ENCODE measurements at places on chromosomes 11 and 22. TPM values are rescaled to one million over a fixed set of nuclear protein-coding genes. Genes with fewer than 3 reads are reported as not detected.
A peak's percentile ranks its signal among the peaks of the same experiment; 100 is the strongest.

DNA sequence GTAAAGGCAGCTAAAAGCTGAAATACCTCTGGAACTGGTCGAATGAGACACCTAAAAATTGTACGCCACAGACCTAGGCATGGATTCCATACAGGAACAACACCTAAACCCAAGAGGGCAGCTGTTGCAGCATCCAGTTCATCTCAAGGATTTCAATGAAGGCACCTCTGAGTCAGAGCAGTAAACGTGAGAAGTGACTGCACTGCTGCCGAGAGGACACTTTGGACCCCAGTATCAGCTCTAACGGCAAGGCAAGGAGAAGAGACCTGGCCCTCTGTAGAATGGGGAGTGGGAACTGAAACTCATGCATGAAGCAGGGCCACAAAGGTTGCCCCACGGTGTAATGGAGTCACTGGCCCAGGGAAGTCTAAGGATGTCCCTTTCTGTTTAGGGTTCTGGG is 23.9 kb downstream of the MAP6 start:
- DNase-seq, result no peak

- DNase-seq, result no peak
Measured at GRCh38 chr11:119115484-119116234, 5.7 kb upstream of the HINFP start.

DNA sequence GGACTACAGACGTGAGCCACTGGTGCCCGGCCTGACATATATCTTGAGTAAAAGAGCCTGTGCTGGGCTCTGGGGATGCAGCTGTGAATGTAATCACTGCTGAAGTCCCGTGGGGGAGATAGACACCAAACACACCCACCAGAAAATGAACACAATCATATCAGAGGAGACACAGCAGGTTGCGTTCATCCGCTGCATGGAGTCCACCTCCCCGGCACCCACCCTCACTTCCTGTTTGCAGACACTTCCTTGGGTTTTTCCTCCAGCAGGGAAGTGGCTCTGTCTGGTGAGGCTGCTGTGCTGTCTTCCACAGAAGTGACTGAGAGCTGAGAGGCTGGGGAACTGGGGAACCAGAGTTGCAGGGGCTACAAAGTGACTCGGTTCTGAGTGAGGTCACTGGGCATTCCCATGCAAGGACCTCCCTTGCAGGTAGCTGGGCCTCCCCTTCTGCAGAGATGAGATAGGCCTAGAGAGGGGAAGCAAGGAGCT is 7.2 kb downstream of the MICALL1 start:
- DNase-seq, result no peak

DNA sequence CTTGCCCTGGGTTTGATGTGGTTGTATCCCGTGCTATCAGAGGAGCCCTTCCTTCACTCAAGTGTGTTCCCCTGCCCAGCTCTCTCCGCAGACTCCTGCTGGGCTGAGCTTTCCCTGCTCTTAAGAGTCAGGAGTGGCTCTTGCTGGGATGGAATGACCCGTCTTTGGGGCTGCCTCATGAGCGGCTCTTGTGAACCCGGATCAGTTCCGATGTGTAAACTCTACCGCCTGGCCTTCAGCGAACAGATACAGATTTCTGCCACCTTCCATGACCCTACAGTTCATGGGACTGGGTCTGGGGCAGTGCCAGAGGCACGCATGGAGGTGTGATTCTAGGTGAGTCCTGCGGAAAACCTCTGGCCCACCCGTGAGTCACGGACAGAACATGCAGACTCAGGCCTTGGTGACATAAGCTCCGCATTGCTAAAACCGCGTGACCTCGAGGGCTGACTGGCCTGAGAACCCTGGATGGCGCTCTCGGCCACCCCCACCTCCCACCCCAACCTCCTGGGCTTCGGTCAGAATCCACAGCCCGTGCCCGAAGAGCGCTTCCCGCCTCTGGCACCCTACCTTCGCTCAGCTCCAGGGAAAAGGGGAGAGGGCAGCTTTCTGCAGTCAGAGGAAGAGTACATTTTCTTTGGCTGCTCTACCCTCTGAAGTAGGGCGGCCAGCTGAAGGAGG is 1.3 kb upstream of the ZBTB16 start:
- no peak for DNase-seq

DNA sequence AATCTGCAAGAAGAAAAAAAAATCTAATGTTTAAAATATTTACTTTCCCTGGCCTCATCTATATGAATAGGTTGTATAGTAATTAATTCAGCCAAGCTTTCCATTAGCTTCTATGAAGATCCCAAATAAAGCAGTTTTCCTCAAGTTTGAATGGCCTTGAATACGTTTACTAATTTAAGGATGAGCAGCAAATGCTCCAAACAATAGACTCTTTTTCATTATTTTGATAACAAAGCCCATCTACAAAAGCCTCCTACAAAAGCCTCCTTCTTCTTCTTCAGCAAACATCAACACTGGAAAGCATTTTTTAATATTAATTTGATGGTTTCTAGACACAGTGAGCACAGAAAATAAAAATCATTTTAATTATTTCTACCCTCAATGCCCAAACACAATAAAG is 1130.3 kb upstream of the CNTN5 start:
- no peak for DNase-seq

DNA sequence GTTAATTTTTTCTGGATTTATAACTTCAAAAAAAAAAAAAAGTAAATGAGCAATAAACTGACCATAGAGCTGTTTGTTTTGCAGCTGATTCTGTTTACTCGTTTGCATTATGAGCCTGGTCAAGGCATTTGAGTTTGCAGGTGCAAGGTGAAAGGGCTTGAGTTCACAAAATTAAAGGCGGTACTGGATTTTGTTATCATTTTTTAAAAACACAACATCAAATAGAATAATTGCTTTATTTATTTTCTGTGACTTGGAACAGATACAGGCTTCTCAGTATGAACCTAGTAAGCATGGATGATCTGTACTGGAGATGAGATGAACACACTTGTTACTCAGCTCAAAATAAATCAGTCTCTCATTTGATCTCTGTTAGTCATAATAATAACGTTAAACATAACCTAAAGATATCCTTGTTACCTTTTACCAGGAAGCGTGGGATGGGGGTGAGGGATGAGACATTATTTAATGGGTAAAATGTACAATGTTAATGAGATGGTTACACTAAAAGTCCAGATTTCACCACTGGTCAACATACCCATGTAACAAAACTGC is 137.8 kb downstream of the LUZP2 start:
- DNase-seq, result no peak

- DNase-seq, result peak; percentile 79
Measured at GRCh38 chr11:63767565-63768236, 874 bp downstream of the ZFTA start.

DNA sequence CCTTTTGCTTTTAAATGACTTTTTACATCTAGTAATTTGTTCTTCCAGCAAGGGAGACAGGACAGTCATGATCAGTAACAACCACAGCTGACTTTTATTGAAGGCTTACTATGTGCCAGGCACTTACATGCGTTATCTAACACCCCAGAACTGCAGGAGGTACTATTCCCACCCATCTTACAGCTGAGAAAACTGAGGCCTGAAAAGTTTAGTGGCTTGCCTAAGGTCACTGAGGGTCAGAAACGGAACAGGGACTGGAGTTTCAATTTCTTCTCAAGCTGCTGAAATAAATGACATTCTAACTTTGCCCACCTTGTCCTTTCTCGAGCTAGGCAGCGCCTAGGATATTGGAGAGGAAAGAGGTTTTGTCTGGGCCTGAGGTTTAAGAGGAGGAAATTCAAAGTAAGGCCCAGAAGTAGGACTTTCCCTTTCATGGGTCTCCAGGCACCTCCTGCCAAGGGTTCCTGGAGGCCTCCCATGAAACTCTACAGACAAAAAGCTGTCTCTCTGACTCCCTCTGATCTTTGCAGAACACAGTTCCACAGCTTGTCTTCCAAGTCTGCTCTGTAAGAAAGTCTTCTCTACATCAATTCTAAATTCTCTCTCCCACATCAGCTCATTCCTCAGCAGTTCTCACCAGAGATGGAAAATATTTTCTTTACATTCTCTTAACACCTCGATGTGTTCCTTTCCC is 102.2 kb downstream of the NAT10 start:
- DNase-seq, result no peak

- DNase-seq, result peak; percentile 96
Measured at GRCh38 chr22:41543854-41544670, at the start of gene POLR3H. Gene POLR3H (minus strand): TSS chr22:41544470. CDS start chr22:41544101, 369 bp downstream.

- no peak for DNase-seq
Measured at GRCh38 chr11:26142891-26143290, 189.0 kb upstream of the ANO3 start.

DNA sequence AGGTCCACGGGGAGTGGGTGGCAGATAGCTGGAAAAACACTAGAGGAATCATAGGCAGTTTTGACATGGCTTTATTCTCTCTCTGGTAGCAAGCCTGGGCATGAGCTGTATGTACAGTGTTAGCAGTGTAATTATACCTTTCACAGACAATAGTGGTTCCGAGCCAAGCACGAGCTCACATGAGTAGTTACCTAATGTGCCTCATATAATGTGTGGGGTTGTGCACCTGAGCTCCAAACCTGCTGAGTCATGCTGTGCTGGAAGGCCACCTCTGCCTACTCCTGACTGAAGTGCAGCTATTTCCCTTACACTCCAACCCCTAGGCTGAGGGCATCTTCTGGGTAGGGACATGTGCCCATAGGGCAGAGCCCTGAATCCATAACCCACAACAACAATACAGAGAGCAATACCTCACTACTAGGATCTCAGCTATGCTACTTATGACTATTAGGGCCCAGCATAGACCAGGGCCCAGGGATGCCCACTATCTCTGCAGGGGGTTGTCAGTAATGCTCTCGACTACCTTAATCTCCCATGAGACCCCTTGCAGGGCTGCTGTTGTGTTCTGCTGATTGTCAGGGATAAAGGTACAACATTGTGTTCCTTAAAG is 432.1 kb downstream of the DYNC2H1 start:
- DNase-seq, result no peak

DNA sequence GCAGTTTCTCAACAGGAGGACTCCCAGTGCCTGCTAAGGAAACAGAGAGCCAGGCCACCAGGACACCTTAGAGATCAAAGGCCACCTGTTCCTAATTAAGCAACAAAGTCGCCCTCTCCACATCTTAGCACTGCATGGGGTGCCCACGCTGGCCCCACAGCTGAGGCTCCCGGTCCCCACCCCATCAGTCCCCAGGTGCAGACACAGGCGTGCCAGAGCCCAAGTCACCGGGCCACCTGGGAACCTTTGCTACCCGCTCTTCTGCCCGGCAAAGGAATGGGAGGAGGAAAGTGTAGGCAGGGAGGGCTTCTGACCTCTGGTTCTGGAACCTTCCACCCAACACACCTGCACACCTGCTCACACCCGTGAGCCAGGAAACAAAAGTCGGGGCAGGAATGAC is 85.5 kb upstream of the PRR5 start:
- no peak for DNase-seq

- peak; percentile 92 for DNase-seq
Measured at GRCh38 chr11:12692229-12693075, 18.2 kb downstream of the TEAD1 start.

GRCh38 chr11:64718780-64719124 is 4.2 kb downstream of the NRXN2 start:
- DNase-seq, result no peak

- DNase-seq, result no peak
Measured at GRCh38 chr22:16847271-16847670, 22.1 kb upstream of the XKR3 start.

DNA sequence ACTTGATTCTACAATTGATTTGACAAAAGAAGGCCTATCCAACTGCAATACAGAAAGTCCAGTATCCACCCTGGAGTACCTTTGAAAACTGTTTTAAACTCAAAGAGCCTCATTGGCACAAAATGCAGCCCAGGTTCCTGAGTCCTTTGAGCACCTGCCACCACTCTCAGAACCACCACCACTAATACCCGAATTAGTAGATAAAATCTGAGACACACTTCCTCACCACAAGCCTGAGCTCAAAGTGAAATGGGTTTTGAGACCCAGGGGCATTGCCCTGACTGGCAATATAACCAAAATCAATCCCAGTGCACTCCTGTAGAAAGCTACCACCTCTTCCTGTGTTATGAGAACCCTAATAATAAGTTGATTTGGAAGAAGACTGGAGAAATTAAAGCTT is 215.7 kb downstream of the CSNK2A3 start:
- DNase-seq, result no peak

GRCh38 chr11:129955282-129955681 is 47.4 kb downstream of the PRDM10 start:
- no peak for DNase-seq

GRCh38 chr11:17479284-17480214 is 2.9 kb upstream of the ABCC8 start:
- DNase-seq, result peak; percentile 20

- DNase-seq, result no peak
Measured at GRCh38 chr11:12094872-12095800, 15.3 kb upstream of the MICAL2 start.

DNA sequence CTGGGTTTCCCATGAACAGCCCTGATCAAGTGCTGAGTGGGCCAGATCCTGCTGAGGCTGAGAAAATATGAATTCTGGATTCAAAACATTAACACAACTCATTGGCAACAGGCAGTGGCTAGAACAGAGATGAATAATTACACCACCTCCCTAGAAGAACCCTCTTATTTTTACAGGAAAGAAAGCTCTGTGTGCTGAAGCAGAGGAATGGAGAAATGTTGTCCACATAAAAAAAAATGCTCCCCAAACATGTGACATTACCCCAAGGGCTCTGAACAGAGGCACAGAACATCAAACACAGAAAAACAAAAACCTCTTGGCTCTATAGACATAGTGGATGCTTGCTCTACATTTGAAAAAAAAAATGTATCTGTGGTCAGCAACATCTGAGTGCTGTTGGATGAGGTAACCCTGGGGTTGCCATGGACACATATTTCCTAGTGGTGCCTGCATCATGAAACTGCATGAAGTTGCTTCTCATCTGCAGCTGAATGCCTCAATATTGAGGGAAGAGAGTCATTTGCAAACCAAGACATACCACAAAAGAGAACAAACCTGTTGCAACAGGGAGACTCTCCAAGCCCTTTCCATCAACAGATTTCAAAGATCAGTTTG is 98.8 kb downstream of the SNX19 start:
- peak; percentile 29 for DNase-seq

- no peak for DNase-seq
Measured at GRCh38 chr11:117910941-117911655, 18.1 kb downstream of the TMPRSS13 start.

DNA sequence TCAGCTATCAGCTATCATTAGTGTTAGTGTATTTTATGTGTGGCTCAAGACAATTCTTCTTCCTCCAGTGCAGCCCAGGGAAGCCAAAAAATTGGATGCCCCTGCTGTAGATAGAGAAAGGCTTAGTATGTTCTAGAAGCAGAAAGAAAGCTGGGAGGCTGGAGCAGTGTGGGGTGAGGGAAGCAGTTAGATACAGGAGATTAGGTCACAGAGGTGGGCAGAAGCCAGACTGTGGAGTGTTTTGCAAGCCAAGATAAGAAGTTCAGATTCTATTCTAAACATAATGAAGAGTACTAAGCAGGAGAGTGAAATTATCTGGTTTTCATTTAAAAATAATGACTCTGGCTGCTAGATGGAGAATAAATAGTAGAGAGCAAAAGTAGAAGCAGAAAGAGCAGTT is 381.7 kb downstream of the DCDC1 start:
- no peak for DNase-seq

The RCOR2 gene
- 2.1 TPM for total RNA-seq

The SLC25A22 gene
- total RNA-seq, result 12.7 TPM

The KRTAP5-4 gene
- not detected for total RNA-seq

The MGAT3 gene
- not detected for total RNA-seq

The PATL1 gene
- 23.9 TPM for total RNA-seq

The ARHGEF17 gene
- 9.1 TPM for total RNA-seq

The BACE1-AS gene
- 6.8 TPM for total RNA-seq

The KDM2A gene
- 21.7 TPM for total RNA-seq

The NCR3LG1 gene
- 1.1 TPM for total RNA-seq

The APBB1 gene
- total RNA-seq, result 22.1 TPM
